ENCODE measurements at places on chromosomes 16 and 17.
A peak's percentile ranks its signal among the peaks of the same experiment; 100 is the strongest.

DNA sequence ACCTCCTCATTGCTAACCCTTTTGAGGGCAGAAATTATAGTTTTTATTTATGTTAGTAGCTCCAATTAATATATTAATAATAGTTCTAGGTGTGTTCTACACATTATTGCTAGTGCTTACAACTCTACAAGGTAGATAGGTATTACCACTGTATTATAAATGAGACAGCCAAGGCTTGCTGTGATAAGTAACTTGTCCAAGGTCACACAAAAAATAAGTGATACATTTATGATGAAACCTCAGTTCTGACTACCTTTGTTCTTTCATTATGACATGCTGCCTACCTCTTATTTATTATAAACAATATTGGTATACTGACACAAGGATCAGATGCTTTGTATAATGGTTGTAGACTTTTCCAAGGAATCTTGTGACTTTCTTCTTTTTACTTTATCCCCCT is 41.2 kb downstream of the NFAT5 start:
- DNase-seq: no peak

GRCh38 chr17:32769846-32770245 is 107.1 kb downstream of the MYO1D start:
- DNase-seq: no peak

DNA sequence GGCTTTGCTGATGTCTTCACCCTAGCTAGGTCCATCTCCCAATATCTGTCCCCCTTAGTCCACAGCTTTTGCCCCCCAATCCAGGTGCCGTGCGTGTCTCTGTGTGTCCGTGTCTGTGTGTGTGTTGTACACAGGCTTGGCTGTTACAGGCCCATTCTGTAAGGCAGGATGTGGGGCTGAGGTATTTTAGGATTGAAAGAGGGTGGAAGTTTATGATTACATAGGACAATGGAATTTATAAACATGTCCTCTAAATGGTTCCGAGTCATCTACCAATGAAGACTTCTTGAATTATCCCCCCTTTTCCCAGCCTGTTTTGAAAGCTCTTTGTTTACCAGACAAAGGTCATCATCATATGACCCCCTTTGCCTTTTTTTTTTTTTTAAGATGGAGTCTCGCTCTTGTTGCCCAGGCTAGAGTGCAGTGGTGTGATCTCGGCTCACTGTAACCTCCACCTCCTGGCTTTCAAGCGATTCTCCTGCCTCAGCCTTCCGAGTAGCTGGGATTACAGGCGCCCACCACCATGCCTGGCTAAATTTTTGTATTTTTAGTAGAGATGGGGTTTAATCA is 21.9 kb downstream of the ACE start:
- no peak for DNase-seq

DNA sequence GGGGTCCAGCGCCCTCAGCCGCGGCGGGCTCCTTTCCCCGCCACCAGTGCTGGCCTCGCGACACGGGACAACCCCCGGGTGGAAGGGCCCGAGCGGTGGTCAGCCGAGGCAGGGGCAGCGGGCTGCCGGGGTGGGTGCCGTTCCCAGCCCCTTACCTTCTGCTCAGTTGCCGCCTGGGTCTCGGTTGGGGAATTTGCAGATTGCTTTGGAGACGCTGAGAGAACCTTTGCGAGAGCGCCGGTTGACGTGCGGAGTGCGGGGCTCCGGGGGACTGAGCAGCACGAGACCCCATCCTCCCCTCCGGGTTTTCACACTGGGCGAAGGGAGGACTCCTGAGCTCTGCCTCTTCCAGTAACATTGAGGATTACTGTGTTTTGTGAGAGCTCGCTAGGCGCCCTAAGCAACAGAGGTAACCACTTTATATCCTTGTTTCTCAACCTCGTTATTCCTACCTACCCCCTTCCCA is 381 bp downstream of the CTNS start:
- no peak for DNase-seq

DNA sequence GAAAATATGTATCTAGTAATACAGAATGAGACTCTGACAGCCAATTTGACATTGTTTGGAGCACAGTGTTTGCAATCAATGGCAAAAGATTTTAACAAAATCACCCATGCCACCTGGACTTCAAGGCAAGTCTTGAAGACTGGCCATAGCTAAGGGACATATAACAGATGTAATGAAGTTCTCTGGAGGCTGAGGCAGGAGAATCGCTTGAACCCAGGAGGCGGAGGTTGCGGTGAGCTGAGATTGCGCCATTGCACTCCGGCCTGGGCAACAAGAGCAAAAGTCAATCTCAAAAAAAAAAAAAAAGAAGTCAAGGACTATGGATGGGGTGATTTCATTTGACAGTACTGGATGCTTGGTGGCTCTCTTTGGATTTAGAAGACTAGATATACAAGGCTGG is 5.6 kb upstream of the BPTF start:
- no peak for DNase-seq

GRCh38 chr16:10964039-10964890 is 19.9 kb downstream of the CLEC16A start:
- peak; percentile 51 for DNase-seq

DNA sequence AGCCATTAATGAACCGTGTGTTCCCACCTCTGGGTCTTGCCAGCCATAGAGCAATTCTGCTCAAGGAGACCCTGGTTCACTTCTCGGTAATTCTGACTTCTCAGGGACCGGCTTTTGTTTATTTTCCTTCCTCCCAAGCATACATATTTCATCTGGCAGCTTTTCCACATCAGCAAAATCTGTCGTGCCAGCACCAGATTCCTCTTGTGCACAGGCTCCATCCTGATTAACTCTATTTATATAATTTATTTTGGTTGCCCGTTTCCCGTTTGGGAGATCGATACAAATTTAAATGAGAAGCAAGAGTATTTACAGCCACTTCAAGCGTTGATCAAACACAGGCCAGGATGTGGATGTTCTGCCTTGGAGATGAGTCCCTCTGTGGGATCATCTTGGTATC is 161.9 kb upstream of the XYLT1 start:
- DNase-seq: no peak

DNA sequence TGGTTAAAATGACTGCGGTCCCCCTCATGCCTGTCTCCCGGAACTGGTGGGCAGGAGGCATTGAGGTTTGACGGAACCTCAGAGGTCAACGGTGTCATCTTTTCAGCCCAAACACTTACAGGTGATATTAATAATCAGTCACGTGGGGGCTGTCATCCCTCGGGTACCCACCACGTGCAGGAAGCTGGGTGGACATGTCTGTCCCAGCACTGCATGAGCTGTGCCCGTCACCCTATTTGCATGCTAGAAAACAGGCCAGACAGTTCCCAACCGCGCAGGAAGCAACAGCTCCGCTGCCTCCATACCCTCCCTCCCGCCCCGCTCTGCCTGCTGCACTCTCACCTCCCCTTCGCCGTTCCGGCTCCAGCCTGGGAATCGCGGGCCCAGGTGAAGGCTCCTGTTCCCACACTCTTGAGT is 1.4 kb downstream of the SYNGR3 start:
- no peak for DNase-seq

DNA sequence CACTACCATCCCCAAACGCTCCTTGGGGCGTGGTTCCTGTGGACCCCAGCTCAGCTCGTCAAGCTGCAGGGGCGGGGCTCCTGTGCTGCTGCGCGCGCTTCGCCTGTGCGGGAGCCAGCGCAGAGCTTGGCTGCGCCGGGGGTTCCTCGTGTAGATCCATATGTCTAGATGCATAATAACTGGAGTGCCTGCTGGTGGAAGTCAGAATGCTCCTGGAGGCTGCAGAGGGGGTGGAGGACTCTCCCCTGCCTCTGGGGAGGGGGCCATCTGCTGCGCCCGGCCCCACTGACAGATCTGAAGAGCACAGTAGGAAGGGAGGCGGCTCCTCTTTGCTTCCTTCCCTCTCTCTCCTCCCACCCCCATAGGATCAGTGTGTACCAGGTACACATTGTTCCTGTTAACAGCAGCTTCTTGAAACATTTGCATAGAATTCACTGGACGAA is 4.6 kb downstream of the RASD1 start:
- no peak for DNase-seq

- DNase-seq: no peak
Observed at GRCh38 chr17:57461082-57461481, 204.8 kb downstream of the MSI2 start.
